Suprapubic skin (tissue), 4 donors: ENCODE measurements at places on chromosomes 2 and 18.

- DNase-seq = no peak
Measured at GRCh38 chr2:133532919-133533318, 35.3 kb downstream of the NCKAP5 start.

DNA sequence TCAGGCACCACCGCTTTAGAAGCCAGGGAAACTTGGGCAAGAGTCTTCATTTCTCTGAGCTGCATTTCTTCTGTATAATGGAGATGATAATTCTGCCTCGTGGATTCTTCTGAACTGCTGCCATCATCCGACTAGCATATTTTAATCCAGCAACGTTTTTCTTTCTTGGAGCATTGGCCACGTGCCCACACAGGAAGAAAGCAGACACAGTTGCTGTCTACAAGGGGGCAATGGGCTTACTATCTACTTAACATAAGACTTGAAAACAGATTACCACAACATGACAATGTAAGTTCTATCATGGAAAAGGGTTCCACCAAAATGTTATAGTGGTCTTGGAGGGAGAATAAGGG lies 176.5 kb downstream of the FAM210A start:
- no peak for DNase-seq

- DNase-seq = no peak
Measured at GRCh38 chr18:39435209-39435608, 1869.6 kb upstream of the CELF4 start.

- no peak for DNase-seq
Measured at GRCh38 chr2:6810961-6811360, 54.7 kb downstream of the CMPK2 start.

GRCh38 chr2:58638256-58638805 lies 397.2 kb upstream of the FANCL start:
- DNase-seq = no peak

DNA sequence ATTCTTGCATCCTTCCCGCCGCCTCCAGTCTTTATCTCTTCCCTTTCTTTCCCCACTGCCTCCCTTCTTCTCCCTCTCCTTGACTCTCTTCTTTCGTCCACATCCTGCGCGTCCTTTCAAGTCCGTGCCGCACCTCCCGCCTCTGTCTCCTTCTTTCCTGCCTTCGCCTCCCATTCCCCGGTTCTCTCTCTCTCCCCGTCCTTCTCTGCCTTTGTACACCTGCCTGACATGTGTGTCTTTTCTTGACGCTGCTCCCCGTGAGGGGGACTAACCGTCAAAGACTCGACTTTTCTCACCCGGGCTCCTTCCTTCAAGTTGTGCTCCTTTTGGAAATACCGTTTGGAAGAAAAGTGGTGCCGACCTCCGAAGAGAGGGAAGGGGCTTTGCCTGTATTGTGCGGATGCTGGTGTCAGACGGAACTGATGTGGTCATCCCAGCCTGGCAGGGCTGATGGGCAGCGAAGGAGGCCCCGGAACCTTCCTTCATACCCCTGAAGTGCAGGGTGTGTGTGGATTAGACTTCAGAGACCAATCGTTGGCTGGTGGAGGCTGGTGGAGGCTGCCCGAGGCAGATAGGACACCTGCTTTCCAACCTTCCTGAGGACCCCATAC lies 879 bp downstream of the TMEM178A start:
- no peak for DNase-seq

DNA sequence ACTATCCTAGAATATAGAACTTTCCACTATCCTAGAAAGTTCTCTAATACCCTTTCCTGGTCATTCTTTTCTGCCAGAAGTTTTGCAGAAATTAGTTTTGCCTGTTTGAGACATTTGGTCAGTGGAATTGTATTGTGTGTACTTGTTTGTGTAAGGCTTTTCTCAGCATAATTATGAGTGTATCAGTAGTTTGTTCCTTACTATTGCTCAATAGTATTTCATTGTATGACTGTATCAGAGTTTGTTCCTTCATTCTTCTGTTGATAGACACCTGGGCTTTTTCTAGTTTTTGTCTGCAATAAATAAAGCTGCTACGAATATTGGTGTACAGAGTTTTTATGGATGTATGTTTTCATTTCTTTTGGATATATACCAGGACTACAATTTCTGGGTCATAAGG lies 27.2 kb downstream of the CCDC138 start:
- DNase-seq = no peak

- no peak for DNase-seq
Measured at GRCh38 chr18:48719974-48720654, 181.3 kb downstream of the CTIF start.

DNA sequence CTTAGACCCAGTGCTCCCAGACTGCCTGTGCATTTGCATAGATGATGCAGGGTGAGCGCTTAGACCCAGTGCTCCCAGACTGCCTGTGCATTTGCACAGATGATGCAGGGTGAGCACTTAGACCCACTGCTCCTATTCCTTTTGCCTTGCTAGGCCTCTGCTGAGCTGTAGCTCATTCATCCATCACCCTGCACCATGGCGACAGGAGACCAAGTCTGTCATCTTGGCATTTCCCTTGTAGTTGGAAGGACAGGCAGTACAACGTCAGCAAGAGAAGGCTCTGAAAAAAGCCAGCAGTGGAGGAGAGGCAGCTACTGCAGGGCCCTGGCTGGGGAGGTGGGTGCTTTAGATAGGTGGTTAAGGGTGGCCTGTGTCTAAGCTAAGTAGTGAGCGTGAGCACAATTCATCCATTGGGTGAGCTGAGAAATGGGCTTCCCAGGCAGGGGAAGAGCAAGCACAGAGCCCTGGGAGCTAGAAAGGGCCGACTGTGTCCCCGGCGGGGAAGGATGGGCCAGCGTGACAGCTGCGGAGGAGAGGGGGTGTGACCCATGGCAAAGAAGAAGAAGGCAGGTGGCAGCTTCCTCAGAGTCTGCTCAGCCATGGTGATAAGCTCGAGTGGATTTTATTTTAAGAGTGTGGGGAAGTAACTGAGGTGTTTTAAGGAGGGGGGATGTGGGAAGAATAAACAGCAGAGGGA lies 108.8 kb downstream of the LPIN1 start:
- no peak for DNase-seq

DNA sequence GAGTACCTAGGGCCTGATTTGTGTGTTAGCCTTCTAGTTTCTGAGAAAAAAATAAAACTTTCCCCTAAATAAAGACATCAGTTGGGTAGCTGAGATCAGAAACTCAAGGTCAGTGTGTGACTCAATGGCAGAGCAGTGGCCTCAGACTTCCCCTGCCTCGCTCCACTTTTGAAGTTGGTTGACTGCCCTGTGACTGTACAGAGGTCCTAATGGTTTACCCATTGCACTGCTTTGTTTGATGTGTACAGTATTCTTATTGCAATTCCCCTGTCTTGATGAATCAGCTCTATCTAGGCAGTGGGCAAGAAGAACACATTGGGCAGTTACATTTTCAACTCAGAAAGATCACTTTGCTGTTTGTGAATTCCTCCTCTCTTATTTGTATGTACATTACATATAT lies 315.7 kb downstream of the KCNS3 start:
- no peak for DNase-seq

DNA sequence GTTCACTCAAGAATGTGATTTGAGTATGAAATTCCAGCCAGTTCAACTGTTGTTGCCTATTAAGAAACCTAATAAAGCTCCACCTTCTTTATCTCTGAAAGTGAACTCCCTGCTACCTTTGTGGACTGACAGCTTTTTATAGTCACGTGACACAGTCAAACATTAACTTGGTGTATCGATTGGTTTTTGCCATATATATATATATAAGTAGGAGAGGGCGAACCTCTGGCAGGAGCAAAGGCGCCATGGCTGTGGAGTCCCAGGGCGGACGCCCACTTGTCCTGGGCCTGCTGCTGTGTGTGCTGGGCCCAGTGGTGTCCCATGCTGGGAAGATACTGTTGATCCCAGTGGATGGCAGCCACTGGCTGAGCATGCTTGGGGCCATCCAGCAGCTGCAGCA lies at the start of gene UGT1A1:
UGT1A1 (plus strand) TSS at position 228 of the 400 bp plus-strand sequence; CDS start at position 246, 18 bp downstream.
- DNase-seq = no peak

DNA sequence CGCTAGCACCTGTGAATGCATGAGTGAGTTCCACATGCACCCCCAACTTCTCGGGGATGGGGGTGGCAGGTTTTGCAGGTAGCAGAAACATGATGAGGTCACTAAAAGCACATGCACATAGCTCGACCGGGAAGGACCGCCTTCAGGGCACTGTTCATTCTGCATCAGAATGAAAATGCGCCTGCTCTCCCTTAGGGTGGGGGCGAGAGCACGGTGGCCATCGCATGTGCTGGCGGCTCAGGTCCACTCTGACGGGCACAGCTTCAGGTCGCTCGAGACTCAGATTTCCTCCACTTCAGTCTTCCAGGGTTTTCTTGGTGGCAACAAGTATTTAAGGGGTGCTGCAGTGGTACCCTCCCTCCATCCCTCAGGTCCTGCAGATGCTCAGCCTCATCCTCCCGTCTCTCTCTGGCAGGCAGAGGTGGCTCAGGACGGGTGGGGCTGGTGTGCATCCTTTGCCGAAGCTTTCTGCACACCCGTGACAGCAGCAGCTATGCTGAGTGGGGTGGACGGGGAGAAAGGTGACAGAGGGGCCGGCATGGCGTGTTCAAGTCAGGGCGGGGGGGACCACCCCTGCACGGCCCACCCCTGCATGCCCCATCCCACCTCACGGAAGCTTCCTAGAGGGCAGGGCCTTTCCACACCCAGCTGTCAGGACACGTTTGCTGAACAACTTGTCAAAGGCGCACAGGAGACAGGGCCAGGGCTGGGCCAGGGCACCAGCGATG lies 14.8 kb downstream of the KCNIP3 start:
- DNase-seq = no peak

- DNase-seq = peak; percentile 23
Measured at GRCh38 chr2:45343251-45344017, 267.6 kb downstream of the SRBD1 start.

DNA sequence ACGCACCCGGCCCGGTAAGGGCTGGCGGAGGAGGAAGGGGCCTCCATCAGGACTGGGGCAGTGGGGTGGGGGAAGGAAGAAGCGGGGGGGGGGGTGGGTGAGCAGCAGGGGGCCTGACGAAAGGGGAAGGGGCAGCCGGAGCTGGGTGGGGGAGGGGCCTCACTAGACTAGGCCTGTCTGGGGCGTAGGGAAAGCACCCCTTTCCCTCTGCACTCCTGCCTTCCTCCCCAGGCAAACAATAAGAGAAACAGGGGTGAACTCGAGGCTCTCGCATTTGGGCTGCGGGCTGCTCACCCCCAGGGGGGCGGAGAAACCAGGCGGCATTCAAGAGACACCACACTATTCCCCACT lies 82.7 kb upstream of the POMC start:
- DNase-seq = no peak

DNA sequence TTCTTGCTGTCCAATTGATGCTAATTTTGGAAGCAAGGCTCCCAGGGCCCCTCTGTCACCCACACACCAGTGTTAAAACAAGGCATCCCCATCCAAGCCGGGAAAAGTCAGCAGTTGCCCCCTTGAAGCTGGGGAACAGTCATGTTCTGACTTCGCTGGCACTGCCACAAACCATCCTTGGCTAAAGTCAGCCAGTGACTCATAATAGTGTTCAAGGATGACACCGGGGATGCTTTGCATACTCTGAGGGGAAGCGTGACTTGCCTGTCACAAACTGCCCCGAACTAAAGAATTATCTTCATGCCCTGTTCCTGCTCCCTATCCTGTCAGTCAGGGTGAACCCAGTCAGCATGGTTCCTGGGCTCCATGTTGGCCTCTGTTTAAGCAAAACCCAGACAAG lies 37.0 kb downstream of the TGFA start:
- DNase-seq = no peak

DNA sequence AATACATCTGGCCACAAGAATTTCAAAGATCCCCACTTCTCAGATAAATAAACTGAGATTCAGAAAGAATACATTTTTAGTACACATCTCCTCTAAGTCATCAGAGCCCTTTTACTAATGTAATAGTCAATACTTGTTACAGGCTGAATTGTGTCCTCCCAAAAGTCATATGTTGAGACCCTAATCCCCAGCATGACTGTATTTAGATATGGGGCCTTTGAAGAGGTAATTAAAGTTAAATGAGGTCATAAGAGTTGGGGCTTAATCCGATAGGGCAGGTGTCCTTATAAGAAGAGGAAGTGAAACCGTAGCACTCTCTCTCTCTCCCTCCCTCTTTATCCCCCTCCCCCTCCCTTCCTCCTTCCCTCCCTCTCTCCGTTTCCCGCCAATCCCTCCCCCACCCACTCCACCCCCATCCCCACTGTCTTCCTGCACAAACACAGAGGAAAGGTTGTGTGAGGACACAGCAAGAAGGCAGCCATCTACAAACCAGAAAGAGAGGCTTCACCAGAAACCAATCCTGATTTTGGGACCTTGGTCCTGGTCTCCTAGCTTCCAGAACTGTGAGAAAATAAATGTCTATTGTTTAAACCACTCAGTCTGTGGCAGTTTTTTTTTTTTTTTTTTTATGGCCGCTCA lies 66.6 kb upstream of the ZNF397 start:
- DNase-seq = no peak

DNA sequence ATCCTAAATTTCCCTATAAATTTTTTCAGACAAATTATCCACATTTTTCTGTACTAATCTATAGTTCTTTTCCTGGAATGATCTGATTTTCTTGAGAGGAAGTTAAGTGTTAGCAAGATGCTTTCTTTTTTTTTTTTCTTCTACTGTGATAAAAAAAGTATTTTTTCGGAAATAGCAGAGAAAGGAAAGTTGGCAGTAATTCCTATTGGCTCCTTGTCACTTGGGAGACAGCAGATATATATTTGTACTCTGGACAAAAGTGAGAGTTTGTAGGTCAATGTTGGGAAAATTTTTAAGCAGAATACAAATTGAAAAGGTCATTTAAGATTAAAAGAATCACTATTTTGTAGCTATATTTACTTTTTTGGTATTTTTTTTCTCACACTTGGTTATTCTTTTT lies 635.7 kb upstream of the NRXN1 start:
- DNase-seq = no peak

GRCh38 chr2:3848776-3849175 lies 145.4 kb downstream of the DCDC2C start:
- DNase-seq = no peak

GRCh38 chr2:220556658-220557057 lies 929.2 kb downstream of the SLC4A3 start:
- no peak for DNase-seq

DNA sequence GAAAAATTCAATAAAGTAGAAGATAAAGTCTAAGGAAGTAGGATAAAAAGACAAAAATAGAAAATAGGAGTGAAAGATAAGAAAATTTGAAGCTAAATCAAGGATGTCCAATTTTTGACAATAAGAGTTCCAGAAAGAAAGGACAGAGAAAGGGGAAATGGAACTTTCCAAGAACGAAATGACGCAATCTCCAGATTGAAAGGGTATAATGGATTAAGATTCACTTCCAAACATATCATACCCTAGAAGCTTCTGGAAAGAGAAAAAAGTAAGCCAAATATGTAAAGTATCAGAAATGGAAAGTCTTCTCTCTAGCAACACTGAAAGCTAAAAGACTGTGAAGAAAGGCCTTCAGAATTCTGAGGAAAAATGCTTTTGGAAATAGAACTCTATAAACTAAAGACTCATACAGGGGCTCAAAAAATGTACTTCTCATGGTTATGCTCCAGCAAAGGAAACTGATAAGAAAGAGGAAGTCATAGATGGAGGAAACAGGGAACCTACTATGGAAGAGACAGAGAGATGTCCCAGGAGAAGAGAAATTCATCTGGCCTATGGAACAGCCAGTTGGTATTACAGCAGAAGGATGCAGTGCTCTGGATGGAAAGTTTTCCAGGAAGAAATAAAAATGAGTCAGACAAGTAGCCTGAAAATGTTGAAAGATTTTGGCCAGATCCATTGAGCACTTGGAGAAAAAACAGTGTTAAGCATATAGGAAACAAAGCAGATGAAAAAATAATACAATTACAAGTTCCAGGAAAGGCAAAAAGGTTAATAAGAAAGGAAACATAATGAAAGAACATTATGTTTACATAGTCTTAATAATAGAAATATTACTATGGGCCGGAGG lies 20.1 kb downstream of the CASP8 start:
- DNase-seq = no peak

GRCh38 chr18:46754661-46755292 lies 2.1 kb downstream of the ST8SIA5 start:
- DNase-seq = no peak
